Left lobe of liver (tissue), 2 donors: ENCODE measurements at places on chromosomes 5 and 9. TPM values are rescaled to one million over a fixed set of nuclear protein-coding genes. Genes with fewer than 3 reads are reported as not detected.
A peak's percentile ranks its signal among the peaks of the same experiment; 100 is the strongest.

The RASGRF2 gene
- 0.58 TPM for total RNA-seq

DNA sequence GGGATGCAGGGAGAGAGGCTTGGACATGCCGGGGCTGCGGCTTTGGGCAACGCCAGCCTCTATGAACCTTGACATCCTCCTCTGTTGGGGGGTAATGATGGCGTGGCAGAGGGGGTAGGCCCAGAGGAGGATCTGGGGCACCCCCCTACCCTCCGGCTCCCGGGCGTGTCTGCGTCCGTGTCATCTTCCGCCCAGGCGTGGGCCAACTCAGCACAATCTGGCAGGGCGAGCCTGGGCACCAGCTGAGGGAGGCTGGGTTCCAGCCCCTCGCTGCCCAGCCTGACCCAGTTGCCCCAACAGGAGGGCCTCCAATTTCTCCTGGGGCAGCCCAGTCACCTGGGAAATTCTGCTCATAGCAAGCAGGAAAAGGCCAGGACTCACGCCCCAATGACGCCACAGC is 62.9 kb upstream of the IL17B start:
- DNase-seq = no peak

The RANBP3L gene
- 3.3 TPM for total RNA-seq

DNA sequence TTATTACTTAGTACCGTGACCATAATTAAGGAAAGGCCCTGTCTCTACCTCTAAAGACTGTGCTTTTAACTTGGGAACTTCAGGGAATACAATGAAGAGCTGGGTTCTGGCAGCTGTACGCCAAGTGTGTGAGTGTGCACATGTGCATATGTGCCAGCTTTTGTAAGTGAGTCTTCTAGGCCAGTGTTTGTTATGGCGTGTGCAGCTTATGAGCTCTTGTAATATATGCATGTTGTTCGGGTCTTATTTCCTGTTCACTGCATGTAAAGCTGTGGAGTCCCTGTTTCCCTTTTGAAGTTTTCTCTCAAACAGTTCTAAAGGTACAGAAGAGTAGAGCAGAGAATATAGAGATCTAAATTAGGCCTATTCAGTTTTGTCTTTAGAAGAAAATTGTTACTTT is 30.5 kb downstream of the TGFBR1 start:
- no peak for DNase-seq

DNA sequence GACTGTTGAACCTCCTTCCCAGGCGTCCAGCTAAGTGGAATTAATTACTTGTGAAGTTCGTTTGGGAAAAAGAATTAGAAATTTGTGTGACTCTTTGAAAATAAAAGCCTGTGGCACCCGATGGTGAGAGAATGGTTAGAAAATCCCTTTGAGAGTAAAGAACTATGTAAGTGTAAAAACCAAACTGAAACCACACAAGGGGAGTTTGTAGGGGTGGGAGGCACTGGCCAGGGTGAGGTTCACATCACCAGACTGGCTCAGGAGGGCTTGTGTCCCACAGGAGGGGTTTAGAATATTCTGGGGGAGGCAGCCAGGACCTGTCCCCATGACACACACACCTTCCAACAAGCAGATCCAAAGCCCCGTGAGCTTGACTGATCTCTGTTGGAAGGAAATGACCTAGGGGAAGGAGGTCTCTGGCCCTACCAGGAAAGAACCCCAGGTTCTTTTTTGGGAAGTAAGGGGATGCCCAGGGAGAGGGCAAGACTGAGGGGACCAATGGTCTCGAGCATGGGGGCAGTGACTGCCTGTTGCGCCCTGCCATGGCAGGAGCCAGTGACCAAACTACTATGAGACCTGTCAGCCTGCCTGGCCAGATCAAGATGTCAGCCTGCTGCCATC is 4.3 kb downstream of the SPATA24 start:
- no peak for DNase-seq

DNA sequence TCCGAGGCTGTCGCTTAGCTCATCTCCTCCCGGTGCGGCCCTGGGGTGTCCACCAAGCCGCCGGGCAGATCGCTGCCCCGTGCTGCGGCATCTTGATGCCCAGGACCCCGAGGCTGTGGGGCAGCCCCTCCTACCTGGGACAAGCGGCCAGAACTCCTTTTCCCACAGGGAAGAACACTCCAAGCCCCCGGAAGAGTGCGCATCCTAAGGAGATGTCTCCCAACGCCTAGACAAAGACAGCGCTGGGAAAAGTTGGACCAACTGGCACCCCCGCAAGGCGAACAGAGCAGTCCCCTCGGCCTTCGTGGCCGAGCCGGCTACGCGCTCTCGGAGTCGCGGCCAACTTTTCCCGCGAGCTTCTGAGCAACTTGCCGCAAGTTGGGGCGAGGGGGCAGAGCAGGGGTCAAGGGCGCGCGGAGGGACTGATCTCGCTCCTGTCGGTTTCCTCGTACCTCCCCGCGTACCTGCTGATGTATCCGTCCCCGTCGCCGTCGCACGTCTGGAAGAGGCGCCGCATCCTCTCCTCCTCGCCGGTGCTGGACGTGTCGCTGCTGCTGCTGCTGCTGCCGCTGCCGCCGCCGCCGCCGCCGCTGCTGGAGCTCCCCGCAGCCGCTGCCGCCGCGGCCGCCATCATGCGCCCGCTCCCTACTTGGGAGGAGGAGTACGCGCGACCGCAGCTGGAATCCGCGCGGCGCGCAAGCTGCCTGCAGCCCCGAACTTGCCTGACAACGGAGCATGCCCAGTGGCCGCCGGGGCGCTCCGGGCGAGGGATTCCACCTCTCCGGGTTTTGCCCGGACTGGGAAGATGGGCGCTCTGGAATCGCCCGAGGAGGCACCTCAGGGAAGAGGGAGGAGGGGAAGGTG is at the start of gene MCC:
Gene MCC, minus strand, starts transcription at position 673 of the 864 bp plus-strand sequence.
- no peak for DNase-seq

- DNase-seq = no peak
Observed at GRCh38 chr5:32785611-32786254, 74.6 kb downstream of the NPR3 start.

- DNase-seq = no peak
Observed at GRCh38 chr5:170817195-170817594, 33.7 kb downstream of the GABRP start.

The QRFP gene
- total RNA-seq = not detected

DNA sequence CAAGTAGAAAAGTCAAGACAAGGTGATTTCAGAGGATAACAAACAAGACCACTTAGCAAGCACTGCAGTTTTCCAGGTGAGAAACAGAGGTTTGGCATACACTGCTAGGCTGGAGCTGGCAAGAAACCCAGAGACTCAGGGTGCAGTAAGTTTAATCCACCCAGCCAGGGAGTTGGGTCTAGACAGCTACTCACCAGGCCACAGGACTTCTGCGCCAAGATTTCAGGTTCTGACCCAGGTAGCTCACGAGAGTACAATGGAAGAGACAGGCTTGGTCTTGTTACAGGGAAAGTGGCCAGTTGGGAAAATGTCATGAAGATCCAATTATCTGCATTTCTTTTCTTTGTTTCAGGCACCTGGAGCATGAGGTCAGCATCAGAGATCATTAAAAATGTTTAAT is 9.8 kb downstream of the SMIM23 start:
- no peak for DNase-seq

GRCh38 chr9:95193067-95193466 is 124.4 kb downstream of the FANCC start:
- DNase-seq = no peak

DNA sequence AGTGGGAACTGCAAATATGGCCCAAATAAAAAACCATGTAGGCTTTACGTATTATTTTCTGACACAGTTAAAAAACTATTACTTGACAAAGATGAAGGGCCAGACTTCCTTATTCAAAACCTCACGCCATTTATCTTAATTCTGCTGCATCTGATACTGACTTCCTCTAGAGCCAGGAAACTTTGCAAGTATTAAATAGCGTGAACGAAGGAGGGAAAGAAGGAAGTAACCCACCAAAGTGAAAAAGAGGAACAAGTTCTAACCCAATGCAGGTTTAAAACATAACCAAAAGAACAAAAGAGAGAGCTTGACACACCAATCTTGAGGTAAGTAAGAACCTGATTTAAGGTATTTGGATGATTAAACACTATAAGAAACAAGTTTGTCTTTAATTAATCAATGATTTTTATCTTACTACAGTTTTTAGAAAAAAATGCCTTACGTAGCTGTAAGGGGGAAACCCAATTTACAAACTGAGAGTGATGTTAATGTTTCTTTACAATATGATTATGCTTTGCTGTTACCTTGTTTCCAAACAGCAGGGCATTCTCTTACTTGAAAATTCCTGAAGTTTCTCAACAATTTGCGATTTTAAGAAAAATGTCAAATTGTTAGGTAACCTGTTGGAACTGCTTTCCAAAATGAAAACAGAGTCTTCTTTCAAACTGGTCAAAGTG is at the start of gene GAPT:
Gene GAPT, plus strand, starts transcription at position 220 of the 677 bp plus-strand sequence. CDS start 3,102 bp downstream, outside the sequence.
- DNase-seq = no peak

GRCh38 chr5:117103703-117104102 is 529.1 kb upstream of the SEMA6A start:
- no peak for DNase-seq

- DNase-seq = peak; percentile 12
Observed at GRCh38 chr5:142719836-142720370, 34.0 kb upstream of the FGF1 start.

DNA sequence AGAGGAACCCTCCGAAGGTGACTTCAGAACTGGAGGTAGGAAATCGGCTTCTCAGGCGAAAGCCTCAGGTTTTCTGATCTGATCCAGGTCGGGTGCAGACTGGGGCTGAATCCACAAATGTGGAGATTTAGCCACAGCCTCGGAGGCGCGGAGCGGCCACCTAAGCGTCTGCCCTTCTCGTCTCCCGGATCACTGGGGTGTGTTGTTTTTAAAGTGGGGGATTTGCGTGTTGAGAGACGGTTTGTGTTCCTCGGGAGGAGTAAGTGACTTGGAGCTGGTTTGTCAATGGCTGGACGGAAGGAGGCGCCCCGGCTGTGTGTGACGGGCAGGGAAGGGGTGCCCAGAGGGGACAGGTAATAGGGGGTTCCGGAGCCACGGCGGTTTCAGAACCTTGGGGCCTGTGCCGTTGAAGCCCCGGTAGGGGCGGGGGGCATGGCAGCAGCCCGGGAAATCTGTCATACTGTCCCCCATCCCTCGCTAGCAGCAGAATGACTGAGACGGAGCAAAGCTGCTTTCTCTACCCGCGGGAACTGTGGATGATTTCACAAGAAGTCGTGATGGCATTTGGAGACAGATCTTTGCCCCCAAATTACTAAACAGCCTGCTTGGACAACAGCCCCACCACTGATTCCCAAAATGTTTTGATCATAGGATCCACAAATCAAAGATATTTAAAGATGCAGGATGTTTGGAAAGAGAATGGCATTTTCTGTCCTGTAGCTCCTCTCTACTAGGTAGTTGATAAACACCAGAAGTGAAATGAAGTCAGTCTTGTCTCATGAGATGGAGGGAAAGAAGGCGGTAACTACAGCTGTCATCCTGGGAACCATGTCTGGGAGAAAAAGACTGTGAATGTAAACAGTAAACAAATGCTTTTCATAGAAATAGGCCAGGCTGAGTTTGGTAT is 216.5 kb downstream of the PDZD2 start:
- DNase-seq = no peak

- no peak for DNase-seq
Observed at GRCh38 chr5:116521173-116521872, 53.3 kb downstream of the SEMA6A start.

- DNase-seq = no peak
Observed at GRCh38 chr5:157160001-157160400, 6.1 kb downstream of the GARIN3 start.

DNA sequence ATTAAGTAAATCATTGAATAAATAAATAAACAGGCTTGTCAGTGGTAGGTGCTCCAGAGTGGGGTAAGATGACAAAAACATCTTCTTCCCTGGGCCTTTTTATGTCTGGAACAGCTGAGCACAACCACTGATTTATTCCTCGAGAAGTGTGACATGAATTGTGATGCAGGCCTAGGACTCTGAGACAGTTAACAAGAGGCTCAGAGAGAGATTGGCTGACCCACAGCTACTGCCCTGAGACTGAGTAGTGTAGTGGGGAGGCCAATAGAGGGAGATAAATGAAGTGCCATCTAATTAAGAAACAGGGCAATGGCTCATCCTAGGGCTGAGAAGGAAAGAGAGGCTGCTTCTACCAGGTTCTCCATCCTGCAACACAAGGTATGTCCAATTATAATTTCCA is 369.3 kb upstream of the TRPC7 start:
- no peak for DNase-seq

The POU5F2 gene
- total RNA-seq = 0.38 TPM

- no peak for DNase-seq
Observed at GRCh38 chr5:118506217-118506852, 482.0 kb downstream of the DTWD2 start.

GRCh38 chr9:115340314-115340713 is 222.4 kb upstream of the TNC start:
- DNase-seq = no peak

GRCh38 chr5:106113922-106114321 is 1556.8 kb downstream of the EFNA5 start:
- DNase-seq = no peak

DNA sequence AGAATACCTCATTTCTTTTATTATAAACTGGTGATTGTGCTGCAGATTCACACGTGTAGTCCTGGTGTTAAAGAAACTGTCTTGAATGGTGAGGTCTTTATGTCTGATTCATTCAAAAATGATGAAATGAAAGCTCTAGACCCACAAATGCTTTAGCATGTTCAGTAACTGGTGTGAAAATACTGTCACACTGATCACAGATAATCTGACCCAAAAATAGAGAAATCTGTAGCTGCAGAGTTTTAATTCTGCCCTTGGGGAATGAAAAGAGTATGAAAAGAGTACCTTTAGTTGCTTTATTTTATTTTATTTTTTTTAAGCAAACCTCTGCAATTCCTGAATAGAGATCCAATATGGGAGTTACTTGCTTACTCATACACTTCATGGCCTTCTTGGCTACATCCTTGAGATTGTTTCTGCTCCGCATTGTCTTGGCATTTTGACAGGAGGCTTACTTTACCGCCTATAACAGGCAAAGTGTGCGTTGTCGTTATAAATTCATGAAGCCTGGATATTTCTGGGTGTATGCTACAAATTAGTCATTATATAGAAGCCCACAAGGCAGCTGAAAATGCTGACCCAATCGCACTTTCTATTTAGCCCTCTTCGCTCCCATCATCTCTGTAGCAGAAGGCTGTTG is 2.7 kb downstream of the RGMB start:
- no peak for DNase-seq

The SLC46A2 gene
- not detected for total RNA-seq

GRCh38 chr5:83487155-83487554 is 15.6 kb downstream of the VCAN start:
- no peak for DNase-seq
